NCI-H2107 (cell line): ENCODE measurements at places on chromosomes 4 and X.

- DNase-seq, result no peak
These were observed 37.1 kb downstream of the SNX25 start for GRCh38 chr4:185246453-185246852.

GRCh38 chrX:35090801-35091200, 148.2 kb downstream of the FAM47B start:
- no peak for DNase-seq

GRCh38 chrX:103495786-103496185, 23.5 kb downstream of the RAB40A start:
- DNase-seq, result no peak

DNA sequence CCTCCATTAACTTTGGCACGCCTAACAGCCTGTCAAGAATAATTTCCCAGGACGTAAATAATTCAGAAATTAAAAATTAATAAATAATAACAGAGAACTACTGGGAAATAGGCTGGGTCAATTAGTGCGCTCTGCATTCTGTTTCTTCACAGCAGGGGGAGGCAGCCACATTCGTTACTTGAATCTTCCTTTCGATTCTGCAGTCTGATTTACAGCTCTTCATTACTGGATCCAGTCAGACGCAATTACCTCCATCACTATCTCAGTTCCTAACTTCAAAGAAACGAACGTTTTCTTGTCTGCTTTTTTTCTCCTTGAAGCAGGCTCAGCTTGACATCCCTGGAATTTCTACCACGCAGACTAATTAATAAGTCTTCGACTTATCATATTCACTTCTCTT, 9.0 kb upstream of the RPL34 start:
- no peak for DNase-seq

DNA sequence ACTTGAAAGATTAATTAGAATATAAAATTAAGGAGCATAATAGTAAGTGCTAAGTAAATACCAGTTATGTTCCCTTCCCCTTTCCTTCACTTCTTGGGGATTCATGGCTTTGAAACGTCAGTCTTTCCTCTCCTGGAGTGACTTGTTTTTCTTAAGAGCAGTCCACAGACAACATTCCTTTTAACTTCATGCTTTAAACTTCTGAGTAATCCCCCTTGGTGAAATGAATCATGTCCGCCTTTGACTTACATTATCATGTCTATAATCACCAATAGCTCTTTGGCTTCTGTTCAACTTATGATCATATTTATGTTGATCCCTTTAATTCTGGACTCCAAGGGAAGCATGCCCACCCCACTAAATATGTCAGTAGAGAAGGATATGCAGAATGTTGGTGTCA, 1012.1 kb upstream of the SLIT2 start:
- no peak for DNase-seq
